Common myeloid progenitor, CD34-positive (primary cell): ENCODE measurements at places on chromosomes 2 and 18.

DNA sequence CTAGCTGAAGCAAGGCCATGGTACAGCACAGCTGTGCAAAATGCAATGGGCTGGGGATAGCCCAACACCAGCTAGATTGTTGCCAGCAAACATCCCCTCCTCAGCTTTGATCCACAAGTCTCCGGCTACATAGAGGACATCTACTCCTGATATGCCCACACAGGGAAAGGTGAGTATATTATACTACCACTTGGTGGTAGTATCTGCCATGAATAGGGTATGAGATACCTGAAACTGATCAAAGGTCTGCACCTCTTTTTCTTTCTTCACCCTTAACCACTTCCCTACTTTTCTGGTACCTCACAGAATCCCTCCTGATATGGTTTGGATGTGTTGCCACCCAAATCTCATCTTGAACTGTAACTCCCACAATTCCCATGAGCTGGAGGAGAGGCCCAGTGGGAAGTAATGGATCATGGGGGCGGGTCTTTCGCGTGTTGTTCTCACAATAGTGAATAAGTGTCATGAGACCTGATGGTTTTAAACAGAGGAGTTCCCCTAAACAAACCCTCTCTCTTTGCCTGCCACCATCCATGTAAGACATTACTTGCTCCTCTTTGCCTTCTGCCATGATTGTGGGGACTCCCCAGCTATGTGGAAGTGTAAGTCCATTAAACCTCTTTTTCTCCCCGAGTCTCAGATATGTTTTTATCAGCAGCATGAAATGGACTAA is 279.6 kb downstream of the TXNL1 start:
- DNase-seq = no peak

DNA sequence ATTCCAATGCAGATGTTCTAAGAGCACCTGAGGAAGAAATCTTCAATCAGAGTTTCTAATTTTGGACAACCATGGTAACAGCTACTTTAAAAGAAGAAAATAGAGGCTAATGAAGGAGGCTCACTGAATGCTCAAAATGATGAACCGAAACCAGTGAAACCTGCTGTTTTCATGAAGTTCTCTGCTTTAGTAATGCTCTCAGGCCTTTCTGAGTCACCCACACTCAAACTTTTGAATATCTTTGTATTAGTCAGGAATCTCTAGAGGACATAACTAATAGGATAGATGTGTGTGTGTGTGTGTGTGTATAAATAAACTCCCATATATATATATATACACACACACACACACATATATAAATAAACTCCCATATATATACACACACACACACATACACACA is 76.9 kb upstream of the RIT2 start:
- no peak for DNase-seq

- no peak for DNase-seq
These were observed 103.0 kb upstream of the NRP2 start for GRCh38 chr2:205579335-205579734.

DNA sequence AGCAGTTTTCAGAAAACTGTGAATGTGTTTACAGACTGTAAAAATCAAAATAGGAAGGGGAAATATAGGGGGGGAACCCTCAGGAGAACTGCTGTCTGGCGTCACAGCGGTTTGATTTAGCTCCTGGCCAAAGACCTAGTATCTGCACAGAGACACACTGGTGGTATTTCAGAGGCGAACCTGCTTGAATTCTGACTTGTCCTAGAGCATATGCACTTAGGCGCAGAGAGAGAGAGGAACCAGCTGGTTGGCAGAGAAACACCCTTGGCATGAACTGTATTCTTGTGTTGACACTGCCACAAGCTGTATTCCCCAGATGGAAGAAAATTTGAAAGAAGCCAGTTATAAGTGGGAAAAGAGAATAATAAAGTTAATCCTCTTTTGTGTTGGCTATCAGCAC is 506.5 kb upstream of the NRP2 start:
- no peak for DNase-seq

- no peak for DNase-seq
These were observed 99.7 kb upstream of the CAVIN2 start for GRCh38 chr2:191946471-191947182.

DNA sequence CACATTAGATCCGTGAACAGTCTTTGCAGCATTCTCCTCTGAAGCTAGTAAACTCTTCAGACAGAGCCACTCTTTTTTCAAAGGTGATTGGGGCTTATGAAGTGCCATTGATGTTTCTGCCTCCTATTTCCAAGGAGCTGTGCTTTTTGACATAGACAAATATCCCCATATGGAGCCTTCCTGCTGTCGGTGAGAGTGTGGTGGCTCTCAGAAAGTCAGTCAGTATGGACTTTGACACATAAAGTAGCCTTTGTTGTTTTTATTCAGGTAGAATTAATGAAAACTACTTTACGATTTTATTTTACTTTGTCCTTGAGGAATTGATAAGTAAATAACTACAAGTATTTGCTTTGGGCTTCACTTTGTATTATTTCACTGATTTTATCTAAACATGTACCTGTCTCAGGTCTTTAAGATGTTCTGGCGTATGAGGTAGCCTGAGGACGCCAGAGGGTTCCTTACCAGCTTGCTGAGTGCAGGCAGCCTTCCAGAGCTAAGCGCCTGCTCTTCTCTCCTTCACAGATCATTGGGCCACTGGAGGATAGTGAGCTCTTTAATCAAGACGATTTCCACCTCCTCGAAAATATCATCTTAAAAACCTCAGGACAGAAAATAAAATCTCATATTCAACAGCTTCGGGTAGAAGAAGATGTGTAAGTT is 69.7 kb downstream of the UGGT1 start:
- no peak for DNase-seq

DNA sequence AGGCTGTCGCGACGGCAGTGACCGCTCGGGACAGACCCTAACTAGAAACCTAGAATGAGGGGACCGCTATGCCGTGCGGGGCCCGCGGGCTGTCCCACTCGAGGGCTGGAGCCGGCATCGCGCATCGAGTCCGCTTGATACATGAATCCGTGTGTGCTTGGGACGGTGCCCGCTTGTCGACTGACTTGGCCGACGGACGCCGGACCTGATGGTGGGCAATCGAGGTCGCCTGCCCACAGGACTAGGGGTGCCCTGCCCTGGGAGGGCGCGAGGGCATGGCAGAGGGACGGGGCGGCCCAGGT is 749 bp upstream of the PTMA start:
- no peak for DNase-seq

DNA sequence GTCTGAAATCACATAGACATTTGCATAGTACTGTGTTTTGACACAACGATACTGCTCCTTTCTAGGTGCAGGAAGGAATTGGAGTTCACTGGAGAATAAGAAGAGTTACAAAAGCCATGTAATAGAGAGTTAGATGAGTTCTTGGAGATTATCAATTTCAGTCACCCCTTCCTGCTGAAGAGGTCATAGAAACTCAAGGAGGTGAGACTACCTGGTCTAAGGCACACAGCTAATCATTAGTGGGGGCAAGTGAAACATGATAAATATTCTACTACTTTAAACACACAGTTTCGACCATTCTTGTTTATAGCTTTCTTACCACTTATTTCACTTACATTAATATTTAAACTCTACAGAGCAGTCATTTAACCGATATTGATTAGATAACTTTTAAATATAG is 286.9 kb upstream of the NXPH2 start:
- DNase-seq = no peak

DNA sequence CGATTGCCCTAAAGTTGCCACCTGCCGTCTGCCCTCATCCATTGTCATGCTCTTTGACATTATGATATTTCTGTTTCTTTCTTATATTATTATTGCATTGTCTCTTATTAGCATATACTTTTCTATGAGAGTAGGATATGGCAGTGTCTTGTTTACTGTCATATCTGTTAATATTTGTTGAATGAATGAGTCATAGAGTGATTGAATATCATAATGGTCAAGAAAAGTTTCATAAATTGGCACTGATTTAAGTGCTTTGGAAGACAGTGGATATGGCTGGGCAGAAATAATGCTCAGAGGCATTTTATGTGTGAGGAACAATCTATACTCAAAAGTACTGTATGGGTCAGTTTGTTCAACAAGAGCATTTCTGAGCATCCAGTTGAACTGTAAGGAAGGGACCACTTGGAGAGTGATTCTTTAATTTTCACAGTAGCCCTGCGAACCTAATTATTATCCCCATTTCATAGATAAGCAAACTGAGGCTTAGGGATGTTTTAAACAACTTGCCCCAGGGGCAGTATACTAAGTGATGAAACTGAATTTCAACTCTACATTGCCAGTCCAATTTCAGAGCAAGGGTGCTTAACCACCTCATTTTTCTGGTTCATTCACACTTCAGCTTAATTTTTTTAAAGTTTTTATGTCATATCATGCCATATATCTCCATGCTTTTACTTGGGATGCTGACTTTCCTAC is 175.5 kb upstream of the FOSL2 start:
- DNase-seq = no peak

- DNase-seq = no peak
These were observed 30.1 kb downstream of the C1D start for GRCh38 chr2:68032702-68033101.

DNA sequence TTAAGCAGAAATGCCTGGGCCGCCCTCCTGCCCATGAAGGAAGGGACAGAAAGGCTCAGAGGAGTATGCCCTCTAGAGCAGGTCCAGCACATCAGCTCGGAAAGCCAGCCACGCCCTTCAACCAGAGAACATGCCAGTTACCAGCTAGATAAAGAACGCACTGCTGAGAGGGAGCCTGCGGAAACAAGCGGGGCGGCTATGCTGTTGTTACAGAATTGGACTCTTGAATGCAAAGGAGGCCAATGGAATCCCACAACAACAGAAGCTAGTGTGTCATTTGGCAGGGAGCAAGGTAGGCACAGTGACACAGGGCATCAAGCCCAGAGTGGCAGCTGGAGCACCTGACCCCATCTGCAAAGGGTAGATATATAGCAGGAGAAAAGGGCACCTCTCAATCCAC is 242.9 kb upstream of the ID2 start:
- no peak for DNase-seq

- no peak for DNase-seq
These were observed 602.8 kb downstream of the EPHA4 start for GRCh38 chr2:220969348-220969747.

DNA sequence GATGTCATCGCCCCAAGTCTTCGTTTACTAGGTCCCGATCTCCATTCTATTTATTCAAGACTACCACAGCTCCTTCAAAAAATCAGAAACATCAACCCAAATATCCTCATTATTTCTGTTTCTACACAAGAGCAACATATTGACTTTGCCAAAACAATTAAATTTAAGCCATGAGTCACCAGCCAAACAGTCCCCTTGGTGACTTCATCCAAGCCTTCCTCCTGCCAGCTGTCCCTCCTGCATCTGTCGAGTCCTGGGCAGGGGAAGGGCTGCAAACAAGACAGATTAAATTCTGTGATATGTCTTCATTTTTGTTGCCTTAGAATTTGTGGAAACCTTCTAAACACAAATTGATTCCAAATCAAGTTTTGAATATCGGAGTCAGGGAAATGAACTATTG is 110.3 kb downstream of the SP3 start:
- no peak for DNase-seq

DNA sequence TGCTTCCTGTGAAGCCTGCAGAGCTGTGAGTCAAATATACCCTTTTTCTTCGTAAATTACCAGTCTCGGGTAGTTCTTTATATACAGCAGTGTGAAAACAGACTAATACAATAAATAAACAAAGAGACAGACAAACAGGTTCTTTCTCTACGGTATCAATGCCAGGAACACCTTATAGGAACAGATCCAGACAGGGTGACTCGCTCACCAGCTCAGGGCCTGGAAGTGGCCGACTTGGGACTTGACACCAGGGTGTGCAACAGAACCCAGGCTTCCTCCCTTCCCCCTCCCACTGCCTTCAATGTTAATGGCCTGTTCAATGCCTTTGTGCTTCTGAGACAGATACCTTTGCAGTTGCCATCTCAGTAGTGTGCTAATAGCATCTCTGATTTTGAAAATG is 309.5 kb downstream of the ALK start:
- no peak for DNase-seq

- DNase-seq = no peak
These were observed 225.5 kb upstream of the GALNT5 start for GRCh38 chr2:157032017-157032416.

- DNase-seq = no peak
These were observed 104.4 kb upstream of the SLC35G4 start for GRCh38 chr18:11504962-11505361.

DNA sequence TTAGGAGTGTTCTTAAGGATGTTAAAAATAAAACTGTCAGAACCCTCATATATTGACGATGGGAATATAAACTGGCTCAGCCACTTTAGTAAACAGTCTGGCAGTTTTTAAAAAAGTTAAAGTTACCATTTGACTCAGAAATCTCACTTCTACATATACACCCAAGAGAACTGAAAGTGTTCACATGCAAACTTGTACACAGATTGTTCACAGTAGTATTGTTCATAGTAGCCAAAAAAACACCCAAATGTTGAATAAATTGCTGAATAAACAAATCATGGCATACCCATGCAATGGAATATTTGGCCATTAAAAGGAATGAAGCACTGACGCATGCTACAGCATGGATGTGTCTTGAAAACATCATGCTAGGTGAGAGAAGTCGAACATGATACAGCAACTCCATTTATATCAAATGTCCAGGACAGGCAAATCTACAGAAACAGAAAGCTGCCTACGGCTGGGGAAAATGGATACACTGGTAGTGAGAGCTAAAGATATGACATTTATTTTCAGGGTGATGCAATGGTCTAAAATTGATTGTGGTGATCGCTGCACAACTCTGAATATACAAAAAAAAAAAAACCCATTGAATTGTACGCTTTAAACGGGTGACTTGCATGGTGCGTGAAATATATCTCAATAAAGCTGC is 10.1 kb downstream of the RPL31 start:
- DNase-seq = no peak

DNA sequence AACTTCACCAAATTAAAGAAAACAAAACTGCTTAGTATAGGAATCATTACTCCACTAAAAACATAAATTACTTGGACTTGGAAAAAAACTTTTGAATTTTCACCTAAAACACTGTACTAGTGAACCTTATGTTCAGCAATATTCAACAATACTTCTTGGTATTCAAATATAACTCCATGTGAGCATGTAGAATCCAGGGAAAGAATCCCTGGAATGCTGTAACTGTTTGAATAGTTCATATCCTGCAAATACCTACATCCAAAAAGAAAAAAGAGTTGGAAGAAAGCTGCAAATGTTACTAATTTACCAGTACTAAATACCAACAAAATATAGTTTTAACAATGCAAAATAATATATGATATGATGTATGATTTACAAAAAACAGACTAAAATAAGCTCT is 65.4 kb downstream of the IKZF2 start:
- DNase-seq = no peak

DNA sequence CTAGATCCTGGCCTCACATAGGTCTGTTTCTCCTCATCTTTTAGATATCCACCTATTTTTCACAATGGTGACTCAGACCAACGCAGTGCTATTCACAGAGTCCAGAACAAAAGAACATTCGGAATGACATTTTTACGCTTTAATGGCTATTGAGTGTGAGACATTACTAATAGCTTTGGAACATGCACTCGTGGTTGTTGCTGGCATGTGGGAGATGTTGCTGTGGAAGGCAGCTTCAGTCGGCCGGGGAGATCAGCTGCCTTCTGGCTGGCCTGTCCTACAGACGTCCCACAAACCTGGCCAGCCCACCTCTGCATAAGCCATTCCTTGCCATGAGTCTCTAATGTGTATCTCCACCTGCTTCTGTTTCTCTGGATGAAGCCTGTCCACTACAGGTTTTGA is 3.4 kb downstream of the MBP start:
- no peak for DNase-seq

- no peak for DNase-seq
These were observed 1377.6 kb upstream of the PIK3C3 start for GRCh38 chr18:40577239-40577980.
